ENCODE measurements at places on chromosomes 12 and 14.

DNA sequence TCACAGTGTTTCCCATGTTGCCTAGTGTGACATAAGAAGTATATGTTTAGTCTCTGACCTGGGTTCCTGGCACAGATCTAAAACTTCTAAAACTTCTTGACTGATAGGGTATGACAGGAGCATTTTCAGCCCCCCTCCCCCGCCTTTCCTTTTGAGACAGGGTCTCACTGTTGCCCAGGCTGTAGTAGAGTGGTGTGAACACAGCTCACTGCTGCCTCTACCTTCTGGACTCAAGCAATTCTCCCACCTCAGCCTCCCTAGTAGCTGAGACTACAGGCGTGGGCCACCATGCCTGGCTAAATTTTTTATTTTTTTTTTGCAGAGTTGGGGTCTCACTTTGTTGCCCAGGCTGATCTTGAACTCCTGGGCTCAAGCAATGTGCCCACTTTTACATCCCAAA, 421.1 kb upstream of the RGS6 start:
- DNase-seq: no peak

GRCh38 chr12:92452763-92453162, 250.0 kb upstream of the PLEKHG7 start:
- DNase-seq: no peak

- no peak for DNase-seq
These were observed 6.5 kb downstream of the TMBIM4 start for GRCh38 chr12:66163289-66163688.

- DNase-seq: no peak
These were observed 6.6 kb downstream of the TCL1A start for GRCh38 chr14:95707327-95707726.

DNA sequence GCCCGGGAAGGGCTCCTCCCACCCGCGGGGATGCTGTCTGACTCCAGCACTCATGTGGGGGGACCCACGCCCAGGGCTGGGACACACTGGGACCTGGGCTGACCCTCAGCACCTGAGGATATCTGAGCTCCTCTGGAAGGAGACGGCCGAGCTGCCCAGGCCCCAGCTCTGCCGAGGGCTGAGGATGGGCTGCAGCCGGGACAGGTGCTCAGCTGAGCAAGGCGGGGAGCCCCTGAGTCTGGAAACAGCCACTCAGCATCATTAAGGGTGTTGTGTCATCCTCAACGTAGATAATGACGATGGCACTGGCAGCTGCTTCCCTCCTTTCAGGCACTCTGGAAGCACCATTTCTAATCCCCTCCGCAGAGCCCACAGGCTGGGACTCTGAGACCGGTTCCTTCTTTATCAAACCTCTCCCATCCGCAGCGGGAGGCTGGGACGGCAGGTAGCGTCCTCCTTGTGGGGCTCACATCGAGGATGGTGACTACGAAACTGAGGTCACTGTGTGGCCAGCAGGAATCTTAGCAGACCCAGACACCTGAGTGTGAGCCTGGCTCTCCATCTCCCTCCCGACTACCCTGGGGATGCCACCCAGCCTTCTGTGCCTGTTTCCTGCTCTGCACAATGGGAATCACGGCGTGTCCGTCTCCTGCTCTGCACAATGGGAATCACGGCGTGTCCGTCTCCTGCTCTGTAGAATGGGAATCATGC, 26.7 kb upstream of the SFSWAP start:
- no peak for DNase-seq

GRCh38 chr14:24095271-24096068, 1.4 kb downstream of the PCK2 start:
- no peak for DNase-seq

GRCh38 chr12:49017891-49018260, 700 bp downstream of the PRKAG1 start:
- DNase-seq: no peak

DNA sequence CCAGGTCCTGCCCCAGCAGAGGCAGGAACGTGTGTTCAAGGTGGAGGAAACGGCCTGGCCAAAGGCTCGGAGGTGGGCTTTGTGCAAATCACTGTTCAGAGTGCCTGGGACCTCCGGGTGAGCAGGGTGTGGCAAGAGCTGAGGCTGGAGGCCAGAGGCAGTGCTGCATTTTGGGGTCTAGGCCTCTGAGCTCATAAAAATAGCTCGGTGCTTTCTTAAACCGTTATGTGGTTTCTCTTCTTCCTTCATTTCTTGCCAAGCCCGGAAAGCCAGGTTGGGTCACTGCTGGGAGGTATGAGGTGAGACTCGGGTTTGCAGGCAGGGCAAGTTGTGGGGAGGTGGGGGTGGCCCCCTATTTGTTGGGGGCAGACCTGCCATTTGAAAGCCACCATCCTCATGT, 178.8 kb upstream of the MYL2 start:
- DNase-seq: no peak

GRCh38 chr12:496736-497135, 37.0 kb downstream of the B4GALNT3 start:
- DNase-seq: no peak

- no peak for DNase-seq
These were observed 56.4 kb downstream of the RAB35 start for GRCh38 chr12:120060196-120060595.

- DNase-seq: no peak
These were observed 131.6 kb downstream of the SAMD4A start for GRCh38 chr14:54698501-54698900.
